ENCODE measurements at places on chromosomes 3 and 15.
A peak's percentile ranks its signal among the peaks of the same experiment; 100 is the strongest.

DNA sequence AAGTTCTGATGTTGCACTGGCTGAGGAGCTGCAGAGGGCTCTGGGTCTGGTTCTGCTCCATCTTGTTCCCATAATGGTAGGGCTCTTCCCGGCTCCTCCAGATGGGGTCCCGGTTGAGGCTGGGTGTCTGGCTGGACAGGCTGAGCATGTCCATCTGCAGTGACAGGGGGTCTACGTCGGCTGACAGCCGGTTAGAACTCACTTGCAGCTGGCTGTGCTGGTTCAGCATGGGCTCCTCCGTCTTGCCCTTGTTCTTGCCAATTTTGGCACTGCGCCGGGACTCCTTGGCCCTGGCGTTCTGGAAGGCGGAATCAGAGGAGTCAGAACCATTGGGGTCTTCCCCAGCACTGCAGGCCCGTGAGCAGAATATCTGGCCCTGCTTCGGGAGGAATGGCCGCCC is 78.1 kb downstream of the PRICKLE2 start:
- no peak for DNase-seq

DNA sequence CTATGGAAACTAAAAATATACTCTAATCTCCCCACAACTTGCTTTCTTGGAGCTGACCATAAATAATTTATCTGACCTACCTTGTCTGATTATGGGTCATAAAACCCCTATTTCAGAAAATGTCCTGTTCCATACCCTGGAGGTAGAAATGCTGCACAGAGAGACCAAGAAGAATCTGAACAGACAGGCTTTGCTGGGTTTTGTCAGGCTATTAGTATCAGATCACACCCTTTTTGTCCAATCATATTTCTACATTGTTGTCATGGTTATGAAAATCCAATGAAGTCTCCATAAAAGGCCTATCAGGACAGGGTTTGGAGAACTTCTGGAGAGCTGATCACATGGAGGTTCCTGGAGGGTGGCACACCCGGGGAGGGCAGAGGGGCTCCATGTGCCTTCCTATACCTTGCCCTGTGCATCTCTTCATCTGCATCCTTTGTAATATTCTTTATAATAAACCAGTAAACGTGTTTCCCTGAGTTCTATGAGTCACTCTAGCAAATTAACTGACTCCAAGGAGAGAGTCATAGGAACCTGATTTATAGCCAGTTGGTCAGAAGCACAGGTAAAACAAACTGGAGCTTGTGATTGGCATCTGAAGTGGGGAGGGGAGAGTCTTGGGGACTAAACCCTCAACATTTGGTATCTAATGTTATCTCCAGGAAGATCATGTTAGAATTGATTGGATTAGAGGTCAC is 58.1 kb downstream of the NGLY1 start:
- no peak for DNase-seq

- DNase-seq: no peak
These were observed 108.4 kb downstream of the ZNF609 start for GRCh38 chr15:64568765-64569164.

DNA sequence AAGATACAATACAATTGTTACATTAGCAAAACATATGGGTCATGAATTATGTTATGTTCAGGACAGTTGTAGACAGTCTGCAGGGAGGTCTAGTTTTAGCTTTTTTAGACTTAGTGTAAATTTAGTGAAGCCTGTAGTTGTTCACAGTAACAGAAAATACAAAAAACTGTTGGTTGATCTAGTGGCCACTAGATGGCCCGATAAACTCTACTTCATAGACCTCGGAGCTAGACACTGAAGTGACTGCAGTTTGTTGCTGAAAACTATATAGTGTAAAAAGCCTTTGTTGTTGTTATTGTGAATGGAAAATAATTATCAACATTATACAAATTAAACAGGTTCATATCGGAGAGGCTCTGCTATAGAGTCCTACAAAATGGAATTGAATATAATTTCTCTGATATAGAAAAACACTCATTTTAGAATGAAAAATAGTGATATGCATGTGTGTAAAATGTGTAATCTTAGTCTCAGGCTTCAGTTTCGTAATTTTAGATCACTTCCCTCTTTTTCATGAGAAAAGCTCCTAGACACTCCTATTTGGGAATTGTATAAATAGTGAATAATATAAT is 18.3 kb downstream of the MAGEL2 start:
- DNase-seq: peak; percentile 35

DNA sequence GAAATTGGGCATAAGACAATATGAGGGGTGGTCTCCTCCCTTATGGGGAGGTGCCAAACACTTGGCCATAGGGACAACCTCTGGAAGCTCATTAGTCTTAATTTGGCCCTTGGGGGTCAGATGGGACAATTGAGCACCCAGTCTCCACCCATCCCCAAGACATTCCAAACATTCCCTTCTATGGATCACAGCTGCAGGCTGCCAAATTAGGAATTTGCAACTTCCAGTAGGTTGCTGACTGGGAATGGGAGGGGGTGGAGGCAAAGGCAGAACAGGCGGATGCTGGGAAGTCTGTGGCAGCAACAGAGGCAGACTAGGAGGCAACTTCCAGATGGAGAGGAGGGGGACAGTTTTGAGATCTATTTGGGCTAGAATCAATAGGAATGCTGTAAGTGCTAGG is 1.4 kb upstream of the PDHB start:
- no peak for DNase-seq

DNA sequence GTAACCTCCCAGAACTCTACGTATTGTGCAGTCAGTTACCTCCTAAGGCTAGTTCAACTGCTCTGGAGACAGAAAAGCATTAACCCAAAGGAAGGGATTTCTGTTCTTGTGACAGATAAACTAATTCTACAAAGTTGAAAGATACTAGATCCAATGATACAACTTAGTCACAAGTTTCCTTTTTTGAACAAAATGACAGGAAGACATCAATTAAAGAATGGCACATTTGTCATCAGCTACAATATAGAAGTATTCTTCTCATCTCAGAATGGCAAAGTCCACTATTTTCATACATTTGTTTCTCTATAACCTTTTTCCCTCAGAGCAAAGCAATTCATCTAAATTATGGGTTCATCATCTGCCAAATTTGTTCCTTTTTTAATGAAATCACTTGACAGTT is 43.7 kb downstream of the ISL2 start:
- DNase-seq: no peak

DNA sequence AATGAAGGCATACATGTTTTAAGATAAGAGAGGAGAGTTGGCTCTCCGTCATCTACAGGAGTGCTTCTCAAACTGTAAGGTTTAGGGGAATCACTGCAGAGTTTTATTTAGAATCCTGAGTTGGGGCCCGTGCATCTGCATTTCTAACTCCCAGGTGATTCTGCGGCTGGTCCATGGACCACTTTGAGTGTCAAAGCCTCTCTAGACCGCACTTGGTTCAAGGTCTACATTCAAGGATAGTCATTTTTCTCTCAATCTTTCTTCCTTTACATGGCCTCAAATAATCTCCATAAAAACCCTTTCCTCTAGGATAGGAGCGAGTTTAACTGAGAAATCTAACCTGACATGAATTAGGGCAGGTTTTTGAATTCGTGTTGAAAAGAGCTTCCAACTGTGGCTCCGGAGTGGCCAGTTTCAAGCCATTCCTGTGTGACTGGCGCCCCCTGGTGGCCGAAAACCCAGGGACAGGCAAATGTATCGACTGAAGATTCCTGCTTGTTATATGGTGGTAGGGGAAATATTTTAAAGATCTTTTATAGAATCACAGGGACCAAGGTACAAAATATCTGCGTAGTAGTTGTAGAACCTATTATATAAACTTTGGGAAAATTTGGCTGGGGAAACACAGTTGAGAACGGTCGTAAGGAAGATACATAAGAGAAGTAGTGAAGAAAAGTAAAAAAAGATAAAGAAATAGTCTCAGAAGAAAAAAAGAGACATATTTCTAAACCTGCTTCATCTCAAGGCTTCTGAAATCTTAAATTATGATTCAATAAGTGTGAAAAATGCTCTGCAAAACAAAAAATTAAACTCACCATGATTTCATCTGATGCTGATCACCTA is 11.9 kb downstream of the GABRR3 start:
- peak; percentile 76 for DNase-seq

DNA sequence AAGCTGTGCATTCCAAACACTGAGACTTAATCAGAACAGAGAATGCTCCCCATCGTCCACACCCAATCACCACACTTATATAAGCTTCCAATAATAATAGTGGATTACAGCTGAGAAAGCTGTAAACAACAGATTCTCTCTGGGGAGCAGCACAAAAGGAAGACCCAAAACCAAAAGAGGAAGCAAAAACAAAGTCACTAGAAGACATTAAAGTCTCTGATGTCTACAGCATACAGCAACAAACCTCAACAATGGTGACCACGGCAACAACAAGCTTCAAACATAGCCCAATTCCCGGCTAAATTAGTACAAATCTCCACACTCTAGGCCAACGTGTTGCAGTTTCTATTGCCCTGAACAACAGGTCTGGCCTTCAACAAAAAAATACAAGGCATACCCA is 37.7 kb downstream of the ZDHHC23 start:
- no peak for DNase-seq

- no peak for DNase-seq
These were observed 220.6 kb downstream of the NLGN1 start for GRCh38 chr3:173618148-173618547.

GRCh38 chr15:52199271-52199670 is 8.1 kb upstream of the GNB5 start:
- no peak for DNase-seq

DNA sequence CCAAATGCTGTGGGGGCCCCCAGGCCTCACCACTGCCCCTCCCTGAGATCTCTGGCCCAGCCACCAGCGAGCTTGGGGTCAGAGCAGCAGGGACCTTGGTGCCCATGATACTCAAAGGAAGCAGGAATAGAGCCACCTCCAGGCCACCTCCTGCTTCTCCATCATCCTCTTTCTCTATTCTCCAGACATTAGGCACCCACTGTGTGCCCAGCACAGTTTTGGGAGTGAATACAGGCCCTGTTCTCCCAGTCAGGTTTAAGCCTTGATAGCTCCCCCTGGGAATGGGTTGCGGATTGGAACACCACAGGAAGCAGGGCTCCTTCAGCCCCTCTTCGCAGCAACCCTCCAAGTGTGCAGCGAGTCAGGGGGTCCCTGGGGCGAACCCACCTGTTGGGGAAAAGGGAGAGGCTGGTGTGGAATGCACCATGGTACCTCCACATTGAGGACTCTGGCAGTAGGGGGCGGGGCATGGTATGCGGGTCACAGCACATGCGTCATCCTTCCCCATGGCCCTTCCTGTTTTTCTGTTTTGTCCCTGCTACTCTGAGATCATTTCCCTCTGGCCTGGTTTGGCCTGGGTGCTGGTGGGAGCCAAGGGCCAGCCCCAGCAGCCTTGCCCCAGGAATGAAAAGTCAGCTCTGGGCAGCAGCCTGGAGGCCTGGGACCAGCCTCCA is 14.2 kb upstream of the SEMA3B start:
- DNase-seq: no peak

DNA sequence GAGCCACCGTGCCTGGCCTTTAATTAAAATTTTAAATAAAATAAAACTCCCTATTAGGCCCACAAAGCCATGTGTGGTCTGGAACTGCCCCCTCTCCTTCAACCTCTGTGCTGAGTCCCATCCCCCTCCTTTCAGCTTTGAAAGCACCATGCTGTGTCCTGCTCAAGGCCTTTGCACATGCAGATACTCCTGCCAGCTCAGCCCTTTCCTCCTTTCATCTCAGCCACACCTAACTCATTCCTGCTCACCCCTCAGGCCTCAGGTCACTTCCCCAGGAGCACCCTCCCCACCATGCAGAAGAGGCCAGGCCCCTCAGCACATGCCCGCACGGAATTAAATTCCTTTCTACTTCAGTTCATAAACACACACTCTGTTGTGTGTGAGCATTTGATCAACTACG is 28.1 kb downstream of the ATRIP start:
- no peak for DNase-seq

GRCh38 chr3:115784739-115785536 is 161.6 kb downstream of the GAP43 start:
- DNase-seq: peak; percentile 1

DNA sequence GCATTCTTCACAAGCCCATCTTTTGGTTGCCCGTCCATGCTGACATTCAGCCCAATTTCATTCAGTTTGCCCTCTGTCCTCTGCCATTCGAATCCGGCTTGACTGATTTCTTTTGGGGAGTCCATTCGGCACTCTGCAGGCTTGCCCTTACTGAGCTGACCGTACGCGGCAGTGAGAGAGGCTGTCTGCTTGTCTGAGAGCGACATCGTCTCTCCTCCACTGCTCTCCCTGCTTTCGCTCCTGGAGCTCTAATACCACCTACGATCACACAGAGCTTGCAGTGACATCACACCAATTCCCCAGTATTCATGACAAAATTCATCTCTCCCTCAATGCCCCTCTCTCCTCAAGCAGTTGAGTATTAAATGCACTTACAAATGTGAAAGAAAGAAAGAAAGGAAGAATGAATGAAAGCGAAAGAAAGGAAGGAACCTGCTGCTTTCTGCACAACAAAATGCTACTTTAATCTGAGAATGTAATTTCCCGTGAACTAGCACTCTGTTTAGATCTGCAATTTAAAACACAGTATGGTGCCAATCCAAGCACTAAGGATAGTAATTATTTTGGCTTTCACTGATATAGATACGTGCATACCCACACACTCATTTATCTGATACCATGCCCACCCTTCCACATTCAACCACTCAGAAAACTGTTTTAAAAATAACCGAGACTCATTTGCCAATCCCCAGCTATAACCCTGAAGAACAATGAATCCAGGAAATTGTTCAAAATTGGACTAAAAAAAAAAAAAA is 89.5 kb downstream of the DHX30 start:
- no peak for DNase-seq

DNA sequence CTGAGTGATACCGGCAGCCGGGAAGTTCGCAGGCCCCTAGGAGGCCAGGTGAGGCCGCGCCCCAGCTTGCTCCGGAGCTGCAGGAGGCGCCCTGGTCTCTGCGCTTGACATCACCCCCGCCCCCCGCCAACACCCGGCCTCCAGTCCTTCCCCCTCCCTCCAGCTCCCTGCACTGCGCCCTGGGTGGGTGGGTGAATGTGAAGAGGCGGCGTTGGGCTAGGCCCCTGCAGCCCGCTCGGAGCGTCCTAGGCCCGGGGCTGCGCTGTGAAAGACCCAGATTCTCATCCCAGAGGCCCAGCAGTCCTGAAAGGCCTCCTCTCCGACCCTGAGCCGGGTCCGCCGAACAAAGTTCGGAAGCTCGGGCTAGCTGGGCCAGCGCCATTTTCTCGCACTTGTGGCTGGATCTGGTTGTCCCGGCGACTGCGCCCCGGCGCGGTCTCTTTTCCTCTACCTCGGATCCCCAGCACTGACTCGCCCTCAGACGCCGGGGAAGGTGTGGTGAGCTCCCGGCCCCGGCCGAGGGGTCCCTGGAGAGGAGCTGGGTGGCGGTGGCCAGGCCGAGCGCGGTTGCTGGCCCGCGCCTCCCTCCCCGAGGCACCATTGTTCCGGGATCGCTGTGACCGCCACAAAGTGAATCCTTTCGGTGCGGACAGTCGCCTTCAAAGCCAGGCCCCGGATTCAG is 12.9 kb downstream of the ZIC4 start:
- DNase-seq: no peak

DNA sequence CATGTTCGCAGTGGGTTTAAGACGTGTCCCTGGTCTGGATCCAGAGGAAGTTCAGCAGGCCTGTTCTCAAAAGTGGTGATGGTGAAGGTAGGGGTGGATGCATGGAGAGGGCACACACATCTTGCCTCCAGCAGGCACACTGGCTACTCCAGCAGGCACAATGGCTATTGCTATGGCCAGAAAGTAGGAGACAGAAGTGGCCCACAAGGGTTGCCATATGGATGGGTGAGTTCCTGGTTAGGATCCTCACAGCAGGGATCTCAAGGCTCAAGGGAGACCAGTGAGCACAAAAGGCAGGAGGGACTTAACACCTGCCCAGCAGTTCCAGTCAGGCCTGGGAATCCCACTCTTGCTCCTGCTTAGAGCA is 107.9 kb downstream of the LRIG1 start:
- DNase-seq: no peak

GRCh38 chr3:59878038-59878427 is 828.2 kb upstream of the CFAP20DC start:
- DNase-seq: no peak
